ENCODE measurements at places on chromosomes 1 and 21.

DNA sequence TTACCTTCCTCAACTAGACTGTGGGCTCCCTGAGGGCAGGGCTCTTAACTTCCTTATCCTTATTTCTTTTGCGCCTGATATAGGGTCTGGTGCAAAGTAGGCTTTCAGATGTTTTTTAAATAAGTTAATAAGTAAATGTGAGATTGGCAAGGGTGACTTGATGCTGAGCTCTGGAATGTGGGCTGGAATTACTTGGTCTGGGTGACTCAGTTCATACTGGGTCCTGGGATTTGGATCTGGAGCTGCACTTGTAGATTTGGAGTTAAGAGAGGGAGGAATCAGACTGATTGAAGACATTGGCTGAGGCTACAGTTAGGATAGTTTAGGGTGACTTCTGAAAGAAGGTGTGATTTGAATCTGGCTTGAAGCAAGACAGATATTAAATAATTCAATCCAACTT lies 190.9 kb downstream of the GIPC2 start:
- no peak for DNase-seq

GRCh38 chr1:244314921-244315559 lies 136.7 kb downstream of the ADSS2 start:
- DNase-seq = no peak

GRCh38 chr1:207866471-207867135 lies 44.3 kb downstream of the CD34 start:
- DNase-seq = no peak

GRCh38 chr1:147201276-147201675 lies 23.9 kb downstream of the FMO5 start:
- DNase-seq = no peak

GRCh38 chr1:174746024-174746808 lies 253.5 kb upstream of the CACYBP start:
- no peak for DNase-seq

DNA sequence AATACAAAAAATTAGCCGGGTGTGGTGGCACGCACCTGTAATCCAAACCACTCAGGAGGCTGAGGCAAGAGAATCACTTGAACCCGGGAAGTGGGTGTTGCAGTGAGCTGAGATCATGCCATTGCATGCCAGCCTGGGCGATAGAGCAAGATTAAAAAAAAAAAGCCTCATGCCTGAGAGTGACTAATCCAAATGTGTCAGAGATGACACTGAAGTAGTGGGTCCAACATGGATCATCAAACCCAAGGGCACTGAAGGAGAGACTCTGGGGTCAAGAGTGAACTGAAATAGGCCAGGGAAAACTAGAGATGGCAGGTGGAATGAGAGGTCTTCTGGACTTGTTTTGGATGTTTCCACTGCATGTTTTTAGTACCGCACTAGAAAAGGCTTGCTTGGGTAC lies 10.2 kb upstream of the CACHD1 start:
- DNase-seq = no peak

DNA sequence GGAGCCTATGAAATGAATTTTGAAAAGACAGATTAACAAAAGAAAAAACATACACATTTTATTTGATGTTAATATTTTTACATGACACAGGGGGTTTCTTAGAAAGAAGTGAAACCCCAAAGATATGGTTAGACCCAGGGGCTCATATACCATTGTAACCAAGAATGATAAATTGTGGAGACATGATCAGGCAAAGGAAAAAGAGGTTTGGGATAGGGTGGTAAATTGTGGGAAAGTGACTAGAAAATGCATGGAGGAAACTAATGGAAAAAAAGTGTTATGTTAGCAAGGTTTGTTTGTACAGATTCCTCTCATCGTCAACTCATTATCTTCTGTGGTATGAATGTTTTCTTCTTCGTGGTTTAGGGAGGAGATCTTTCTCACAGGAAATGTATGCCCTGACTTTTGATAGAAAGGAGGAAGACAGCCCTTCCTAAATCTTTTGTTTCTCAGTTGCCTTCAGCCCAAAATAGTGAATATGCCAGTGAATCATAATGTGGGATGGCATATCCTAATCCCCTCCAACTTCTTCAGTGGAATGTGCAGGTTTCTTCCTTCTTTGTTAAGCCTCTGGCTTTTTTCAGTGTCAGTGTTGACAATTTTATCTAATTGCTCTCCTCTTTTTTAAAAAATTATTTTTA lies 140.4 kb upstream of the UBE2U start:
- DNase-seq = no peak

DNA sequence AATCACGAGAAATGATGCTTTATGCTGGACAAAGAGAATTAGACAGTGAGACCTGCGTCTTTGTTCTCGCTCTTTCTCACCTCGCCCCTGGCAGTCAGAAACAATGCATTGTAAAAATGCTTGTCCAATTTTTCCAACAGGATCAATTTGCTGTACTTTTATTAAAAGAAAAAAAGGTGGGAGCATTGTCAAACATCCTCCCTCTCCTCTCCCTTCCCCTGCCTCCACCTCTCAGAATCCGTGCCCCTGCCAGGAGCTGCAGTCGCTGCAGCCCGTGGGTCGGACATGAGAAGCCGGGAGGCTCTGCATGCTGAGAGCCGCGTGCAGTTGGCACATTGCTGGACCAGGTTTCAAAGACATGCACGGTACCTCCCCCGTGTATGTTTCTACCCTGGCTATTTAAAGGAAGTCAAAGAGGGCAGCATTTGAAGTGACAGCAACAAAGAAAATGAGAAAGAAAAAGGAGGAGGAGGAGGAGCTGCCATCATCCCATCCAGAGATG lies 161.0 kb upstream of the KAZN start:
- no peak for DNase-seq

Data from K562 (cell line).